Stimulated activated CD8-positive, alpha-beta memory T cell treated with anti-CD3 and anti-CD28 coated beads, Interleukin-7, amount 100 ng/mL, for 1 hour (primary cell): ENCODE measurements at places on chromosomes 12 and 14.

GRCh38 chr14:65261425-65261920, 151.1 kb upstream of the FUT8 start:
- DNase-seq = no peak

- no peak for DNase-seq
Measured at GRCh38 chr12:3992945-3993344, 119.7 kb upstream of the PARP11 start.

DNA sequence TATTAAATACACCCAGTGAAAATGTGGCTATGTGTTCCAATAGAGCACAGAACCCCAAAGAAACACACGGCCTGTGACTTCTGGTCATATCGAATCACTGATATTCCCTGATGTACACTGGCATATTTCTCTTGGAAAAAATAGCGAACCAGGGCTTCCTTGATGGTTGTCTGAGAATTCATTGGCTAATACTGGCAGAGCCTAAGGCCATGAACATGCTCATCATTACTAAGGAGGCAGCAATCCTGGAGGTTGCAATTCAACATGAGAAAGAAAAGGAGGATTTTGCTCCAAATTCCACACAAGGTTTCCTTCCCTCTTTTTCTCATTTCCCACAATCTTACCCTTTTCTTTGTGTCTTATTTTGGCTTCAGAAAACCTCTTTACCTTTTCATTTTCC, 212.9 kb upstream of the HMGA2 start:
- DNase-seq = no peak

GRCh38 chr12:49505672-49506071, 33.2 kb upstream of the KCNH3 start:
- no peak for DNase-seq

DNA sequence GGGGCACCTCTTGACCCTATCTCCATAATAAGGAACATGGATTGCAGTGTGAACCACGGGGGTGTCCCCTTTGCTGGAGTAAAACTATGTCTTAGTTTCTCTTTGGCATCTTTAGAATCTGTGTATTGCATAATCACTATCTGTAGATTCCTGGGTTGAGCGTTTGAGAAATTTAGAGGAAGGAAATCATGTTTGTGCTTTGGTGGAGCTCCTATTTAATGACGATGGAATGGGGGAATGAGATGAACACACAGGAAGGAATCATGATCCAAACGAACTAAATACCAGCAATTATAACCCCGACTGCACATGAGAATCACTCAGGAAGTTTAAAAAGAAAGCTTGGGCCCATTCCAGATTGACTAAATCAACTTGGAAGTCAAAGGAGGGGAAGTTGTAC, 1.3 kb upstream of the MYG1 start:
- DNase-seq = no peak

DNA sequence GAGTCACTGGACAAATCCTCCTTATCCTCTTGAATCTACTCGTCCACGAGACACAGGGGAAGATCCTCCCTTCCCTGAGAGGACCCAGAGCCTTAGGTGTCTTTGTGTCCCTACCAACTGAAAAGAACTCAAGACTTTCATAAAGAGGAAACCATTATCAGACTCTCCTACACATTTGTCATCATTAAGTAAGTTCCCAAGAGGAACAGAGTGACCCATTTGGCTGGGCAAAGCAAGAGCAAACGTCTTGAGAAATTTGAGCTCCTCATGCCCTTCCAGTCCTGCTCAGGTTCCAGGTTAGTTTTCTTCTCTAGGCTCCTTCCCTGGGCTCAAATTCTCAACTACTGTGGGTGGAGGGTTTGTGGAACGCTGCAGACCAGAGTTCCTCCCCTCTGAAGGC, 5.7 kb downstream of the MLF2 start:
- no peak for DNase-seq

DNA sequence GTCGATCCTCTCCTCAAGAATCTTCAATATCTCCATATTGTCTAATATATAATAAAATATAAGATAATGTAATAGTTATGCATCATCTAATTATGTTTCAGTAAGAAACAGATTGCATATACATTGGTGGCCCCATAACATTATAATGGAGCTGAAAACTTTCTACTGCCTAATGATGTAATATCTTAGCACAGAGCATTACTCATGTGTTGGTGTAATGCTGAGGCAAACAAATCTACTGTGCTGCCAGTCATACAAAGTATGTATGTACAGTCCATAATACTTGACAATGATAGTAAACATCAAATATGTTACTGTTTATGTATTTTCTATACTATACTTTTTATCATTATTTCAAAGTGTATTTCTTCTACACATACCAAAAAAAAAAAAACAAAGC, 128.7 kb downstream of the CPNE8 start:
- DNase-seq = no peak

- no peak for DNase-seq
Measured at GRCh38 chr14:29671034-29671433, 256.6 kb downstream of the PRKD1 start.
